ENCODE measurements at places on chromosomes 1 and 21. TPM values are rescaled to one million over a fixed set of nuclear protein-coding genes. Genes with fewer than 3 reads are reported as not detected.

DNA sequence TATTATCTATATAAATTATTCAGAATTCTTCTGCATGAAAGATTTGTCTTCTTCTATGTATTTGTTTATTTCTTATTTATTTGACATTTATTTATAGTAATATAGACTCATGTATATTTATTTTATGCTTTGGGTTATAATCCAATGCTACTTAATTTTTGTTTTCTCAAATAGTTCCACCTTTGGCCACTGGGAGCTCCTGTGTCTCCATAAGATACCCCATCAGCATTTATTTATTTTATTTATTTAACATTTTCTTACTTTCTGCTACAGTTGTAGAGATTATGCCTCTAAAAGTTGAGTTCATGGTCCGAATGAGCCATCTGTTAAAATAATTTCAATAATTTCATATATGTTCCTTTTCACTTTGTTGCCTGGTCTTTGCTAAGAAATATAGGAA, 289.4 kb downstream of the ADGRL2 start:
- no peak overlapping the region for H3K4me3 ChIP-seq
- no peak overlapping the region for H3K27ac ChIP-seq
- no peaks in the 10 kb centered on the region for H3K4me1 ChIP-seq
- H3K27me3 ChIP-seq, result peaks cover 4% of the 10 kb centered on the region

- H3K4me1 ChIP-seq, result no peaks in the 10 kb centered on the region
- no peak overlapping the region for H3K4me3 ChIP-seq
- DNase-seq, result no peak
- H3K27ac ChIP-seq, result no peak overlapping the region
- H3K27me3 ChIP-seq, result peaks cover 4% of the 10 kb centered on the region
- no peaks in the 10 kb centered on the region for H3K36me3 ChIP-seq
Measured at GRCh38 chr1:197862671-197863070, 39.8 kb upstream of the C1orf53 start.

DNA sequence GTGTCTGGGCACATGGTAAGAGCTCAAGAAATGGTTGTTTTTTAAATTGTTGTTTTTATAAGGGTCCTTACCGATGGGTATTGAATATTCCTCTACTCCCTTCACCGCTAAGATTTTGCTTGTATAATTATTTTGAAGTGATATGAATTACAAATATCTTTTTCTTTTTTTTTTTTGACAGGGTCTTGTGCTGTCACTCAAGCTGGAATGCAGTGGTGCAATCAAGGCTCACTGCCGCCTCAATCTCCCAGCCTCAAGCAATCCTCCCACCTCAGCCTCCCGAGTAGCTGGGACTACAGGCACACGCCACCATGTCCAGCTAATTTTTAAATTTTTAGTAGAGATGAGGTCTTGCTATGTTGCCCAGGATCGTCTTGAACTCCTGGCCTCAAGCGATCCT, 27.1 kb upstream of the RAB3GAP2 start:
- H3K27ac ChIP-seq, result no peak overlapping the region
- peaks cover 11% of the 10 kb centered on the region for H3K27me3 ChIP-seq
- H3K4me3 ChIP-seq, result no peak overlapping the region
- no peak for DNase-seq
- no peaks in the 10 kb centered on the region for H3K36me3 ChIP-seq
- H3K4me1 ChIP-seq, result no peaks in the 10 kb centered on the region

DNA sequence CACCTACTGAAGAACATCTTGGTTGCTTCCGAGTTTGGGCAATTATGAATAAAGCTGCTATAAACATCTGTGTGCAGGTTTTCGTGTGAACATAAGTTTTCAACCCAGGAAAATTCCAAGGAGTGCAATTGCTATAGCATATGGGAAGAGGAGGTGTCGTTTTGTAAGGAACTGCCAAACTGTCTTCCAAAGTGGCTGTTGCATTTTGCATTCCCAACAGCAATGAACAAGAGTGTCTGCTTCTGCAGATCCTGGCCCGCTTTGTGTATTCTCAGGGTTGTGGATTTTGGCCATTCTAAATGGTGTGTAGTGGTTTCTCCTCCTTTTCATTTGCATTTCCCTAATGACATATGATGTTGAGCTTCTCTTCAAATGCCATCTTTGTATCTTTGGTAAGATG, 23.8 kb downstream of the GNG4 start:
- H3K27ac ChIP-seq, result no peak overlapping the region
- H3K4me3 ChIP-seq, result no peak overlapping the region
- DNase-seq, result no peak
- H3K4me1 ChIP-seq, result no peaks in the 10 kb centered on the region

GRCh38 chr1:185926588-185926987, 192.4 kb downstream of the HMCN1 start:
- H3K4me3 ChIP-seq, result no peak overlapping the region
- no peaks in the 10 kb centered on the region for H3K4me1 ChIP-seq
- no peak for DNase-seq
- no peaks in the 10 kb centered on the region for H3K27me3 ChIP-seq
- no peak overlapping the region for H3K27ac ChIP-seq
- H3K36me3 ChIP-seq, result no peaks in the 10 kb centered on the region

GRCh38 chr1:24946861-24947658, 17.0 kb upstream of the RUNX3 start:
- H3K4me3 ChIP-seq, result no peak overlapping the region
- no peaks in the 10 kb centered on the region for H3K27me3 ChIP-seq
- peaks cover 69% of the 10 kb centered on the region for H3K4me1 ChIP-seq
- peak overlapping the region; percentile 45 for H3K27ac ChIP-seq

DNA sequence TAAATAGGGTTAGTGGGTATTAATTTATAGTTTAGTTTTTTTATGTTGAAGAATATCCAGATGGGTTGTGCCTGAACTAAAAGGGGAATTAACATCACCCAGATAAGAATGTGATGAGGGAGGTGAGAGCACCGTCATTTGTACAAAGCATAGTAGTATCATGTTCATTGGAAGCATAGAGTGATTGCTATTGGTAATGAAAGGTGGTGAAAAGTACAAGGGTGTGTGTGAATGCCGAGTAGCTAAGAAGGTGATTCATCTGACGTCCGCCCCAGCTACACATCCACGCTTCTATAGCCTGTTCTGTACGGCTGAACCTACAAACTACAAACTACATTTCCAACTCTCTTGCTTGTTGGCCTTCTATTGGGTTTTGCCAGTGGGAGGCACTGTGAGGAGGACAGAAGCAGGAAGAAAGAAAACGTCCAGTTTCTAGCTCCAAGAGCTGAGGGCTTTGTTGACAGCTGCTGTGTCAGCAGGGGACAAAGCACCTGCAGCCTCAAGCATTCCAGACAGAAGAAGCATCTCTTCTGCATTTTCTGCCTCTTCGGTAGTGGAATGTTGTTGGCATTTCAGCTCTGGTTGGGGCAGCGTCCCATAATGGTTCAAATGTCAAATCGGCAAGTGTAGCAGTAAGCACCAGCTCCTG, 404.8 kb downstream of the KCTD3 start:
- H3K27me3 ChIP-seq, result no peaks in the 10 kb centered on the region
- no peak overlapping the region for H3K4me3 ChIP-seq
- H3K36me3 ChIP-seq, result no peaks in the 10 kb centered on the region
- H3K4me1 ChIP-seq, result no peaks in the 10 kb centered on the region

GRCh38 chr1:75305061-75305460, 170.9 kb downstream of the LHX8 start:
- H3K4me3 ChIP-seq, result no peak overlapping the region
- H3K27me3 ChIP-seq, result no peaks in the 10 kb centered on the region
- H3K4me1 ChIP-seq, result no peaks in the 10 kb centered on the region
- H3K36me3 ChIP-seq, result no peaks in the 10 kb centered on the region

- peaks cover 5% of the 10 kb centered on the region for H3K36me3 ChIP-seq
- no peak overlapping the region for H3K4me3 ChIP-seq
- no peaks in the 10 kb centered on the region for H3K4me1 ChIP-seq
- DNase-seq, result no peak
- no peak overlapping the region for H3K27ac ChIP-seq
- no peaks in the 10 kb centered on the region for H3K27me3 ChIP-seq
Measured at GRCh38 chr1:59903141-59903754, 23.3 kb downstream of the CYP2J2 start.

- DNase-seq, result no peak
- no peak overlapping the region for H3K4me3 ChIP-seq
- no peak overlapping the region for H3K27ac ChIP-seq
- H3K36me3 ChIP-seq, result no peaks in the 10 kb centered on the region
- H3K4me1 ChIP-seq, result peaks cover 4% of the 10 kb centered on the region
Measured at GRCh38 chr1:111582016-111582415, 37.6 kb upstream of the RAP1A start.

The OPRD1 gene
- total RNA-seq, result not detected

The ZNF436 gene
- 3.7 TPM for total RNA-seq

Measured in activated naive CD8-positive, alpha-beta T cell treated with anti-CD3 and anti-CD28 coated beads for 36 hours (primary cell).